ENCODE measurements at places on chromosomes 6 and 20. TPM values are rescaled to one million over a fixed set of nuclear protein-coding genes. Genes with fewer than 3 reads are reported as not detected.

GRCh38 chr6:44012078-44012493 lies 115.2 kb downstream of the MRPL14 start:
- no peak for DNase-seq

- DNase-seq = no peak
Measured at GRCh38 chr6:108921547-108922361, 73.5 kb downstream of the ARMC2 start.

DNA sequence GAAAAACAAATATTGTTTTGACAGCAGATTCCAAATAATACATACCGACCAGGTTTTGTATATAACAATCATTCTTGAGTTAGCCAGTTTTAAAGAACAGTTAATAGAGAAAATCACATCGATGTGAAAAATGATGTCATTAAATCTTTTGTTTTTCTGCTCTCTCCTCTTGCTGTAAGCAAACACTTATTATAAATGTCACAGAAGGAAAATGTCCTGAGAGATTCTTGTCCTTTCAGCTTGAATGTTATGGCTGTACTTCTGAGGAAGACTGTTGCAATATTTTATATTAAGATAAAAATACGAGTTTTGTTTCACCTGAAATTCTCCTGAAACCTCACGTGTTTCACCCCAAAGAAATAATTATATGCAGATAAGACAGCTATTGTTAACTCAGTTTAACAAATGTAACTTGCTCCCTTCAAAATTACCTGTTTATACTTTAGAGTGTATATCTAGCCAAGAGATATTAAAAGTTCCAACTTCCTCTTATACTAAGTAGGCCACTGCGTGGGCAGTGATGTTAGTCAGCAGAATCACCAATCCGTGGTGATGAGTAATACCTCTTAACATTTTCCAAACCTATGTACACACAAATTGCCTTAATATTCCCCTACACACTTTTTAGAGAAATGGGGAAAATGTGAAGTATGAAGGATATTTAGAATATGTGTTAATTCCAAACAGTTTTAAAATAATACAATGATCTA lies 1111.4 kb upstream of the CITED2 start:
- no peak for DNase-seq

DNA sequence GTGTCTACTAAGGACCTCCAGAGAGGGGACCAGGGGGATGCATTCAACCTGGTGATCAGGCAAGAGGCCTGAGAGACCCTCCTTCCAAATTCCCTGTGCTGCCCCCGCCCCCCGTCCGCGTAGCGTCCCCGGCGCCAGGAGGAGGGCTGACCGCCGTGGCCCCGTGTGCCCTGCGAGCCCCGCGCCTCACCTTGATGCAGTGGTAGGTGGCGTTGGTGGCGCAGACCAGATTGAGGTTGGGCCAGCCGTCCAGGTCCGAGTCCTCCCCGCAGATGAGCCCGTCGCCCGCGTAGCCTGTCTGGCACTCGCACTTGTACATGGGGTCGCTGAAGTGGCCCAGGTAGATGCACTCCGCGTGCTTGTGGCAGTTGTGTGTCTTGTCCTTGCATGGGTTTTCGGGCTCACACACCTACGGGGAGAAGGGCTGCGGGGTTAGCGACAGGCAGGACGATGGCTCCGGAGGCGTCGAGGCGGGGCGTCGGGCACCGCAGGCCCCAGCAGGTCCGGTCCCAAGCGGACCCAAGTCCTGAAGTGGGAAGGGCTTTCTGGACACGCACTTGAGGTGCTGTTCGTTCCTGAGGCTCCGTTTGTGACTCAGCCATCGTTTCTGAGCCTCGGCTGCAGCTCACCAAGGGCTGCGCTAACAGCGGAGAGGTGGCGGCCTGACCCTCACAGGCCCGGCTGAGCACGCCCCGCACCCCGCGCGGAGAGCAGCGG lies 21.7 kb downstream of the THBS2 start:
- no peak for DNase-seq

DNA sequence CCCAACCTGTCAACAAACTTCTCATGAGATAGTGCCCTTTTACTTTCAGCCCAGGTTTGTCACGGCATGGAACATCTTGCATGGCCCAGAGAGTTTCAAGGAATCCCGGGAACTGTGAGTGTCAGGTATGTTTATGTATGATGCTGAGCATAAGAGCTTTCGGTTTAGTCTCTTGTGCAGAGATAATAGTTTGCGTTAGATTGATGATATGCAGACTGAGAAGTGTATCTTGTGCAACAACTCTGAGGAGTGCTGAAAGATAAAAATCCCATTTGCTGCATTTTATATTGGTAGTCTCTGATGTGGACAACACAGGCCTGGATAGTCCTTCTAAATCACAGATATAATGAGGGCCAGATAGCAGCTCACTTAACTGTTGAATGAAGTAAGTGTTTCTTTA lies 99.0 kb downstream of the TBX18 start:
- DNase-seq = no peak

The DEFB124 gene
- not detected for total RNA-seq

The ETV7 gene
- total RNA-seq = not detected

GRCh38 chr6:24052590-24052961 lies 73.4 kb upstream of the NRSN1 start:
- no peak for DNase-seq

The PNLDC1 gene
- not detected for total RNA-seq

- no peak for DNase-seq
Measured at GRCh38 chr20:11551479-11551878, 366.2 kb upstream of the BTBD3 start.

The ZSCAN23 gene
- 2.1 TPM for total RNA-seq

Data from chondrocyte (in vitro differentiated cells).